ENCODE measurements at places on chromosomes 11 and 22.

DNA sequence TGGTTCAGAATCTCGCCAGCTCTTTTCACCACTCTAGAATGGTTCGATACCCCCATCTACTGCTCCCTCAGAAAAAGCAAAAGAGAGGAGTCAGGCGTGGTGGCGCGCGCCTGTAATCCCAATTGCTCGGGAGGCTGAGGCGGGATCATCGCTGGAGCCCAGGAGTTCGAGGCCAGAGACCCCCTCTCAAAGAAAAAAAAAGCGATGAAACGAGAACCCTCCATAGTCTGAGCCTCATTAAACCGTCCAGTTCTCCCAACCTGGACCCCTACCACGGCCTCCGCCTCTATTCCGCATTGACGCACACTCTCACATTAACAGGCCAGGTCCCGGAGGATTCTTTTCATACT lies 439 bp downstream of the SPA17 start:
- no peak for DNase-seq

DNA sequence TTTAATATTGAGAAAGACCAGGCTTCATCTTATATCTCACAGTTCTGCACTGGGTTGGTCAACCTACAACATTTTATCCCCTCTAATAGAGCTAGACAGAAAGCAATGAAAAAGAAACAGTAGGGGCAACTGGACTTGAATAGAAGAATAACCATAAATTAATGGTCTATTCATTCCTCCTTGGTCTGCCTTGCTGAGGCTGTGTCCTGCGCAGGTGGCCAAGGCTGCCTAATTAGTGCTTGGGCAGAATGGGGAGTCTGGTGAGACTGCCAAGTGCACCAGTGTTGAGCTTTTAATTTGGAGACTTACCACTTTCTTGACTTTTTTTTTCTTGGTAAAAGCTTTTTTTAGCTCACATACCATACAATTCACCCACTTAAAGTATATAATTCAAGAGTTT lies 35.0 kb upstream of the SPON1 start:
- no peak for DNase-seq

GRCh38 chr11:61477727-61478148 lies 30.8 kb upstream of the LRRC10B start:
- DNase-seq: no peak

- no peak for DNase-seq
Observed at GRCh38 chr11:104637662-104638170, 260.5 kb downstream of the CASP12 start.
